ENCODE measurements at places on chromosomes 16 and 17.

- no peak for DNase-seq
Measured at GRCh38 chr17:74201250-74201649, 2.2 kb upstream of the RPL38 start.

- DNase-seq: no peak
Measured at GRCh38 chr17:418421-418751, 65.8 kb upstream of the RPH3AL start.

DNA sequence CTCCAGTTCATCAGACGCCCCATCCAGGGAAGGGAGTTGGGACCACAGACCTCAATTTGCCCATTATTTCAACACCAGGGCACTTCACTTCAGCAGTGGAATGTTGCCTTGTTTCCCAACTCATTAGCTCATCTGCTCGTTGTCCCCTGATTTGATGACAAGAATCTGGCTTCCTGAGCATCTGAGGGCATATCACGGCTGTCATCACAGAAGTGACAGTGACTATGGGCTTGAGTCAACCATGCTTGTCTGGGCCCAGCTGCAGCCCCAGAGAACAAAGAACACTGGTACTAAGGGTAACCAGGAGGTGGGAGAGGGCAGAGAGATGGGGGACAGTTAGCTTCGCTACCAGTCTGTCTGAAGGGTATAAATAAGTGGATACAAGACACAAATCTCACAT lies 266.0 kb upstream of the SDK2 start:
- no peak for DNase-seq

DNA sequence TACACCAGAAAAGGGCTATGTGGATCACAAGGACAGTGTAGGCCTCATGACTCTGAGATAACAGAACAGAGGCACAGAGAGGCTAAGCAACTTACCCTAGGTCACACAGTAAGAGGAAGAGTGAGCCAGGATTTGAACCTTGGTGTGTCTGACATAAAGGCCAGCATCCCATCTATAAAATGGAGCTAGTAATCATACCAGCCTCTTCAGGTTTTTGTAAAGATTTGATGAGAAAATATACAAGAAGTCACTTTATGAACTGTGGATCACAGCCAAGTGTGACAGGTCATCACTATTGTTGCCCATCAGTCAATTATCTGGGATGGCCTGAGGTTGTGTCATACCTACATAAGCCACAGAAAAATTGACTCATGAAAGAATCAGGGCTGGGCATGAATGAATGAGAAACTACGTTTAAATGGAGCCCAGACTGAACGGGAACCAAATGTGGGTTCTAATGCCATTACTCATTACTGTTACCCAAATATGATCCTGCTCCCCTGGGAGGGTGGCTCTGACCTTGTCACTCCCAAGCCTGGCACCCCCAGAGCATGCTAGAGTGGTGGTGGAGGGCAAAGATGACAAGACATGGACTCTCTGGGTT lies 21.0 kb downstream of the FBXO39 start:
- DNase-seq: no peak

GRCh38 chr16:15988268-15989013 lies 39.0 kb downstream of the ABCC1 start:
- DNase-seq: no peak

DNA sequence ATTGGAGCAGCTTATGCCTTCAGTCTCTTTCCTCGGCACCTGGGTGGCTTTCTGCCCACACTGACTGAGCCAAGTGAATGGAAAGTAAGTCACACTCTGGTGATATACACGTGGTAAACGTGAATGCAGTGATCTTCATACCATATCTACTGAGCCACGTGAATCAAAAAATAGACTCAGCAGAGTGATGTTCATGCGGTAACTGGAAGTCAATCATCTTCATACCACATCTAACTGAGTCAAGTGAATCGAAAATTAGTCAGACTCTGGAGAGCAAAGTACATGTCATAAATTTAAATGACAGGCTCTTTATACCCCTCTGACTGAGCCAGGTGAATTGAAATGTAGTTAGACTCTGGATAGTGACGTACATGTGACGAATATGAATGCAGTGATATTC lies 47.1 kb upstream of the ARL4D start:
- no peak for DNase-seq

DNA sequence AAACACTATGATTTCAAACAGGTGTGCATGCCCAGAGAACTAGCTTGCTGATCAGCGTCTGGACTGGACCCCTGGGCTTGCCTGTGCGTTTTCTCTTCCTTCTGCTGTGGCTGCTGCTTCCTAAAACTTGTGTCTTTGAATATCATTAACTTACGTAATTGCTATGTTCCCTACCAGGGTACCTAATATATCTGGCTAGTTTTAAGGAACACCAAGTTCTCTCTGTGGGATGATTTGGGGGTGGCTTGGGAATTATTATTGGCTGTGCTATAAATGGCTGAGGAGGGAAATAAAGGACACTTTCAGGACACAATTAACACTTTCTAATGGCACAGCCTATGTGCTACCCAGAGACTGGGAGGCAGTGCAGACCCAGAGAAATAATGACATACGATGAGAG lies 606.0 kb upstream of the RBFOX1 start:
- DNase-seq: no peak

DNA sequence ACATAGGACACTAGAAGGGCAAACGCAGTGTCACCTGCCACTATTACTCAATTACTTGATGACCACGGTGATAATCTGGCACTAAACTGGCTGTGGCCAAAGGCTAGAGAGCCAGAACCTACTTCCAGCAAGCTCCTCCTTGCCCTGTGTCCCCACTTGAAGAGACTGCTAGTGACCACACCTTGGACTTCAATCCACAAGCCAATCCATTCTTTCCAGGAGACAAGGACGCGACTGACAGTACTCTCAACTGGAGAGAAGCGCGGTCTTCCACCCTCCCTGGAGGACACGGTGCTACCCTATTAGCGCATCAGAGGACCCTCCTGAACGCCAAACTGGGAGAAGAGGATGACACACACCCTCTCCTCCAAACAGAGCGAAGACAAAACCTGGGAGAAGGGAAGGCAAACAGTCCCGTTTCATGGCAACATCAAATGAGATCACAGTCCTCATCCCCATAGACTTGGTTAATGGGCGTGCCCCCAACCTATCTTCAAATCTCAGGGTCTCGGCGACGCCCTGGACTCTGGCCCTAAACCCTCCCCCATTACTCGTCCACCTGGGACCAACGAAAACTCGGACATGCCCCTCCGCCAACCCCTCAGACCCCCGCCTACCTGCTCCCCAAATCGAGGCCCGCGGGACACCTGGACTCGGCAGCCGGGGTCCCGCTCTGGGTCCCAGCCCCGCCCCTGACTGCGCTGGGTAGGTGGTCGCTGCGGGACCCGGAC lies 508 bp downstream of the FLCN start:
- DNase-seq: no peak

GRCh38 chr17:65222214-65222738 lies 85.1 kb downstream of the RGS9 start:
- DNase-seq: no peak

- no peak for DNase-seq
Measured at GRCh38 chr17:36124879-36125824, 21.5 kb downstream of the CCL4 start.
